ENCODE measurements at places on chromosomes 1 and 21.

- DNase-seq: no peak
These were observed 437.0 kb downstream of the MATN1 start for GRCh38 chr1:30286241-30286987.

DNA sequence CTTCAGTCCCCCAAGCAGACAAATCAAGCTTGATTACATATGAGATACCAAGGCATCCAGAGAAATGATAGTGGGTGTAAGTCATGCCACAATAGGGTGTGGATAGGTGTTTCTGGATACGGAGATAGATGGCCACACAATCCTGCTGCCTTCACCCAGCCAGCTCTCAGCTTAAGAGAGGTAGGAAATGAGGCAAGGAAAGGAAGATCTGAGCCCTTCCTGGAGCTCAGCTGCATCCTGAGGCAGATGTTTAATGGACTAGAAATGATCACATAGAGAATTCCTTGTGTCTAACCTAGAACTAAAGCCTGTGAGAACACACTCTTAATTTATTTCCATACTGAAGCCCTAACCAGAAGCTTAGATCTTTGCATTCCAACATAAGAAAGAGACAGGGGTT lies 210.3 kb downstream of the ST6GALNAC3 start:
- no peak for DNase-seq

- DNase-seq: no peak
These were observed 58.3 kb upstream of the SDC3 start for GRCh38 chr1:30966690-30967369.

GRCh38 chr1:203695116-203695515 lies 68.5 kb downstream of the ATP2B4 start:
- DNase-seq: no peak

DNA sequence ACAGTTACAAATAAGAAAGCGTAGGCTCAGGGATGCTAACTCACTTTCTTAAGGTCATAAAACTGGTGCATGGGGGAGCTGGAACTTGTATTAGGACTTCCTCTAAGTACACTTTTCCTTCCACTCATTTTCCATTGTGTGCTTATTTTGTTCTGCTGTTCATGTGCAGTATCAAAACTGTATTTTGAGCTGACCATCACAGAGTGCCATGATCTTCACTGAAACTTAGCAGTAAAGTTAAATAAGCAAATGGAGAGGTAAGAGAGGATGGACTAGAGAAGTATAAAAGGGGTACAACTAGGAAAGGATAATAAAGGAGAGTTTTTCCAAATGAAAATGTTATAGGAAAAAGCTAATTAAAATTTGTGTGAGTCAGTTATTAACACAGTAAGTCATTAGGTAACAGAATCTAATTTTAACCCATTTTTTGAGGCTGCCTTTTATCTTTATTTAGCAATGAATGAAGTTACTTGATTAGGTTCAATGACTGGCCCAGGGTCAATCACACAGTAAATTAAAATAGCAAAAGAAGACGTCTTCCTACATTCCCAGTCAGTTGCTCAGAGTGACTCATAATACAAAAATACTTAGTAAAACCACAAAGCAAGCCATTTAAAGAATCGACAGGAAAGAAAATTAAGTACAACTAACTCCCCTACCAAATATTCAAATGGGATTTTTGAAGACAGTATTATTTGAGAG lies 165.8 kb upstream of the C1orf105 start:
- DNase-seq: no peak

GRCh38 chr1:184753117-184753516 lies 1.5 kb downstream of the EDEM3 start:
- no peak for DNase-seq

GRCh38 chr1:10675813-10676212 lies 120.6 kb downstream of the CASZ1 start:
- DNase-seq: no peak

- no peak for DNase-seq
These were observed 120.7 kb downstream of the ACTL8 start for GRCh38 chr1:17875882-17876280.

- no peak for DNase-seq
These were observed 5.0 kb upstream of the ADAMTSL4 start for GRCh38 chr1:150544204-150544603.

DNA sequence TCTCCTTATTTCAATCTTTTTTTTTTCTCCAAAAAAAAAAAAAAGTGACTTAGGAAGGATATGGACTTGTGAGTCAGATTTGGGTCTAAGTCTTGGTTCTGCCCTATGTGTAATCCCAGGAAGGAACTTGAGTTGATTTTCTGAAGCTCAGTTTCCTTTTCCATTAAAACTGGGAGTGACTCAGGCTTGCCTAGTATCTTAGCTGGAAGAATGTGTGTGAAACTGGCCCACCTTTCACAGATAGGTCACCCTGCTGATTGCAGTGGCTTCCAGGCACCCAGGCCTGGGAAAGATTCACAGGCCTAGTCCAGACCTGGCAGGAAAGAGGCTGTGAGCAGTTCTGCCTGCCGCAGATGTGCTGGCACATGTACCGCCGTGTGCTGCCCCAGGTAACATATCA lies 218.3 kb upstream of the HOOK1 start:
- no peak for DNase-seq

- DNase-seq: no peak
These were observed 2.8 kb downstream of the CAMK1G start for GRCh38 chr1:209586221-209586740.

DNA sequence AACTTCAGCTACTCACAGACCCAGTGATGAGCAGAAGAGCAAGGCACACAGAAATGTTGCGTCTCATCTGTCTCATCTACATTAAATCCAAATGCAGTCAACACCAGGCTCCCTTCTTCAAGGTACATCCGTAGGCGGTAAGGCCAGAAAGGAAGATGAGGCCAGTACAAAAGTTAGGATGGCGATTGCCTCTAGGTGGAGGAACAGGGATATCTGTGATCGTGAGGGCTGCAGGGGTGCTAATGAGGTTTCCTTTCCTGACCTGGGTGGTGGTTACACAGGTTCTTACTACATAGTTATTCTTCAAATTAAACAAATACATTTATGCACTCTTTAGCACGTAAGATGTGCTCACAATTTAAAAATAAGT lies 1.4 kb upstream of the MYBPH start:
- no peak for DNase-seq

All from stimulated activated CD8-positive, alpha-beta memory T cell treated with anti-CD3 and anti-CD28 coated beads, Interleukin-2, amount 100 ng/mL, for 1 hour (primary cell).